Sigmoid colon (tissue), 7 donors: ENCODE measurements at places on chromosomes 12 and 14. TPM values are rescaled to one million over a fixed set of nuclear protein-coding genes. Genes with fewer than 3 reads are reported as not detected.

Gene SYNDIG1L
- 0.20 TPM for polyA plus RNA-seq

Gene IAPP
- polyA plus RNA-seq, result 2.4 TPM

Gene DDX55
- polyA plus RNA-seq, result 13.4 TPM

Gene VPS29
- 157 TPM for polyA plus RNA-seq

Gene CBX5
- 3.0 TPM for polyA plus RNA-seq

Gene LIN52
- 4.2 TPM for polyA plus RNA-seq

Gene ARHGAP9
- 4.9 TPM for polyA plus RNA-seq

Gene SLC2A13
- 2.8 TPM for polyA plus RNA-seq

Gene LRFN5
- not detected for polyA plus RNA-seq

Gene MYG1
- 26.1 TPM for polyA plus RNA-seq

Gene HHIPL1
- polyA plus RNA-seq, result not detected

Gene FGF23
- polyA plus RNA-seq, result not detected

Gene CLEC2A
- polyA plus RNA-seq, result not detected

Gene MYBPC1
- polyA plus RNA-seq, result 18.6 TPM

Gene TAS2R50
- not detected for polyA plus RNA-seq

Gene RAD51B
- polyA plus RNA-seq, result 6.9 TPM

Gene DLGAP5
- polyA plus RNA-seq, result 3.0 TPM

Gene SLC41A2
- 15.8 TPM for polyA plus RNA-seq

Gene TCL1A
- not detected for polyA plus RNA-seq

Gene EGLN3
- polyA plus RNA-seq, result 58.9 TPM

Gene RHEBL1
- not detected for polyA plus RNA-seq

Gene USP44
- not detected for polyA plus RNA-seq

Gene TMEM179
- polyA plus RNA-seq, result not detected

Gene E2F7
- not detected for polyA plus RNA-seq

Gene ASIC1
- 1.3 TPM for polyA plus RNA-seq
